Suprapubic skin (tissue), 4 donors: ENCODE measurements at places on chromosomes 2 and 18. TPM values are rescaled to one million over a fixed set of nuclear protein-coding genes. Genes with fewer than 3 reads are reported as not detected.

DNA sequence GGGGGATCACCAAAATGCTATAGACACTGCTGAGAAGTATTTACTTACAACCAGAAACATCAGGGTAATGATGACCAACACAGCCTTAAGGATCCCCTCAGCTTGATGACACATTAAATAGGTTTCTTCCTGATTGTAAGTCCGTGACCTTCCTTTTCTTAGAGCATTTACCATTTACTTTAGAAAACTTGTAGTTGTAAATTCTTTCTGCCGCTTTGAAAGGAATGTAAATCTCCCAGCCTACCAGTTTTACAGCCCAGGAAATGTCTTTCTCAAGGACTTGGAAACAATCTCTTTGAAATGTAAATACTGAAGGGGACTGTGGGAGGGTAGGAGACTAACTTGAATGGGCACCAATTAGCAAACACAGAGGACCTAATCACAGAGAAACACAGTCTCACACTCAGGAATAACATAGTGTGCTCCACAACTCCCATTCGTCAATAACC lies 278.6 kb downstream of the DSC3 start:
- H3K4me1 ChIP-seq, result no peaks in the 10 kb centered on the region
- DNase-seq, result no peak
- H3K36me3 ChIP-seq, result no peaks in the 10 kb centered on the region
- no peaks in the 10 kb centered on the region for H3K27me3 ChIP-seq
- no peak overlapping the region for H3K27ac ChIP-seq

Gene ARHGAP15
- total RNA-seq, result 6.0 TPM

DNA sequence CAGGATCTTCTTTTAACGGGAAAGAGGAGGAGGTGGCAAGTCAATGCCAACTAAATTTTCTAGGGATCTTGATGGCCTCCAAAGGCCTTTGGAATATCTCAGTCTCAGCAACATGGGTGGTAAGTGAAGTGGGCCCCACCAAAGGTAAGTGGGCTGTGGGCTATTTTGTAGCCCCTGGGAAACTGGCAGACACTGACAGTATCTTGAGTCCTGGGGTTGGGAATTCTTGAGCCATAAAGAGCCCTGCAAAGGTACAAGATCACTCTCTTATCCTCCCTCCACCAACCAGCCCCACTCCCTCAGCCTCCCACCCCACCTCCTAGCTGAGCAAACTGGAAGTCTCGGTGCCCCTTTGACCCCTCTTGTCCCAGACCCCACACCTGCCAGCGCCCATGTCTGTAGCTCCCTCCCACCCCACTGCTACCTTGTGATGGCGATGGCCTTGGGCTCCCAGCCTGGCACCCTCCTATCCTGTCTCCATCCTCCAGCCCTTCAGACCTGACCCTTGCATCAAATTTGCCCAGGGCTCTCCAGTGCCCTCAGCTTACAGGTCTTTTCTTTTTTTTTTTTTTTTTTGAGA lies 8.5 kb downstream of the ATP6V1B1 start:
- no peaks in the 10 kb centered on the region for H3K36me3 ChIP-seq
- peaks cover 7% of the 10 kb centered on the region for H3K4me1 ChIP-seq
- H3K27me3 ChIP-seq, result peaks cover 9% of the 10 kb centered on the region
- DNase-seq, result peak; percentile 69
- H3K27ac ChIP-seq, result no peak overlapping the region

Gene FAM110C
- total RNA-seq, result 10.7 TPM

GRCh38 chr18:39414009-39414700 lies 1848.6 kb upstream of the CELF4 start:
- DNase-seq, result no peak
- H3K27me3 ChIP-seq, result no peaks in the 10 kb centered on the region
- H3K27ac ChIP-seq, result no peak overlapping the region
- H3K4me1 ChIP-seq, result no peaks in the 10 kb centered on the region
- H3K4me3 ChIP-seq, result no peak overlapping the region

GRCh38 chr2:174397773-174398172 lies 2.2 kb downstream of the SCRN3 start:
- no peak overlapping the region for H3K27ac ChIP-seq
- H3K27me3 ChIP-seq, result no peaks in the 10 kb centered on the region
- H3K36me3 ChIP-seq, result peaks cover 18% of the 10 kb centered on the region
- H3K4me1 ChIP-seq, result peaks cover 25% of the 10 kb centered on the region

- H3K36me3 ChIP-seq, result no peaks in the 10 kb centered on the region
- H3K4me1 ChIP-seq, result no peaks in the 10 kb centered on the region
- DNase-seq, result no peak
- H3K4me3 ChIP-seq, result no peak overlapping the region
- no peak overlapping the region for H3K27ac ChIP-seq
Measured at GRCh38 chr2:171228826-171229225, 68.1 kb upstream of the TLK1 start.

GRCh38 chr2:230668184-230668938 lies 44.3 kb upstream of the CAB39 start:
- no peak overlapping the region for H3K4me3 ChIP-seq
- no peak overlapping the region for H3K27ac ChIP-seq
- H3K36me3 ChIP-seq, result no peaks in the 10 kb centered on the region
- H3K27me3 ChIP-seq, result no peaks in the 10 kb centered on the region
- no peak for DNase-seq

DNA sequence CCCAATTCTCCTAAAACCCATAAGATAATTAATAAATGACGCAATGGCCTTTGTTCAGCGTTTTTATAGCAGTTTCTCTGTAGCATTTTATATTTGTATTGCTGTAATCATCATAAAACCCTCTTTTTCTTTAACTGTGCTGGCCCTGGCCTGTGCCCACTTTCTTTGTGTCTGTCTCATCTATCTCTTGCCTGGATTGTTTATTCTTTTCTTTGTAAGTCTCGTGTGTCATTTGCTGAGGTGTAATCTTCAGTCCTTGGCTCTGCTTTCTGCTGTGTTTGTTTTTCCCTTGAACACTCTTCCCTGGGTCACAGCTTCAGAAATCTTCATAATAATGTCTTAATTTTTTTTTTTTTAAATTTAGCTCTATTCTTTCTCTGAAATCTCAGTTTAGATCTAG lies 525.8 kb upstream of the LINC00305 start:
- H3K27ac ChIP-seq, result no peak overlapping the region
- DNase-seq, result no peak
- H3K4me1 ChIP-seq, result no peaks in the 10 kb centered on the region

- H3K4me3 ChIP-seq, result peak overlapping the region; percentile 67
- H3K27me3 ChIP-seq, result peaks cover 19% of the 10 kb centered on the region
- no peaks in the 10 kb centered on the region for H3K36me3 ChIP-seq
Measured at GRCh38 chr2:98936353-98937351, 627 bp upstream of the CRACDL start.

Gene RAB6D
- 0.17 TPM for total RNA-seq

DNA sequence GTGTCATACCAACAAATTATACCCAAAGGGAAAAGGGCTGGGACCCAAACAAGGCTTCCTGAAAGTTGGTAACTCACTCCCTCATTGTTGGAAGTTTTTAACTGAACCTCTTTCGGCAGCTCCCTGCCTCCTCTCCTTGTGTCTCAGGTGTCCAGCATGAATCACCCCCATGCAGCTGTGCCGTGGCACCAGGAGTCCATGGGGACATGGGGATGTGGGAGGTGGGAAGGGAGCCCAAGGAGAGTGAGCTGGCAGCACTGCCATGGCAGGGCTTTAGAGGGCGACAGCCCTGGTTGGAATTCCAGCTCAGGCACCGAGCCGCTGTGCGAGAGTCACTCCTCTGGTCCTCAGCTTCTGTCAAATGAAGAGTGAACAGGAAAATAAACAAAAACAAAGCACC lies 12.5 kb upstream of the GYPC start:
- no peaks in the 10 kb centered on the region for H3K4me1 ChIP-seq
- H3K27me3 ChIP-seq, result no peaks in the 10 kb centered on the region
- no peak overlapping the region for H3K4me3 ChIP-seq
- peak; percentile 48 for DNase-seq
- H3K36me3 ChIP-seq, result no peaks in the 10 kb centered on the region

DNA sequence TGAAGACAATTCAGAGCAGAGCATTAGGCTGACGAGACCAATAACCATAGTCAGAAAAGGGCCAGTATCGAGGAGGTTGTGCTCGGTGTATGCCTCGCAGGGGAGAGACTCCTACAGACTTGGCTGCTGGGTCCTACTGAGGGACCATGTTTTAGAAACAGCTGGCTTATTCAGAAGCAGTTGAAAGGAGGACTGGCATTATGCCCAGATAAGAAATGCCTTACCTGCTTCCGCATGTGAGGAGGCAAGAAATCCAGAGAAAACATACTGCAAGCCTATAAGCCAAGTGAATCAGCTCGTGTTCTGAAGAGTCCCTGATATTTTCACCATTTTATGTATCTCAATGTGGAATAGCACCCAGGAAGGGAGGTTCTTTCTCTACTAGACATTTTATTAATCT lies 434.7 kb downstream of the GRB14 start:
- DNase-seq, result no peak
- no peaks in the 10 kb centered on the region for H3K27me3 ChIP-seq
- H3K36me3 ChIP-seq, result no peaks in the 10 kb centered on the region
- H3K27ac ChIP-seq, result no peak overlapping the region
- H3K4me1 ChIP-seq, result no peaks in the 10 kb centered on the region

- H3K27me3 ChIP-seq, result no peaks in the 10 kb centered on the region
- H3K4me3 ChIP-seq, result no peak overlapping the region
Measured at GRCh38 chr2:99450199-99450598, 39.6 kb downstream of the REV1 start.

DNA sequence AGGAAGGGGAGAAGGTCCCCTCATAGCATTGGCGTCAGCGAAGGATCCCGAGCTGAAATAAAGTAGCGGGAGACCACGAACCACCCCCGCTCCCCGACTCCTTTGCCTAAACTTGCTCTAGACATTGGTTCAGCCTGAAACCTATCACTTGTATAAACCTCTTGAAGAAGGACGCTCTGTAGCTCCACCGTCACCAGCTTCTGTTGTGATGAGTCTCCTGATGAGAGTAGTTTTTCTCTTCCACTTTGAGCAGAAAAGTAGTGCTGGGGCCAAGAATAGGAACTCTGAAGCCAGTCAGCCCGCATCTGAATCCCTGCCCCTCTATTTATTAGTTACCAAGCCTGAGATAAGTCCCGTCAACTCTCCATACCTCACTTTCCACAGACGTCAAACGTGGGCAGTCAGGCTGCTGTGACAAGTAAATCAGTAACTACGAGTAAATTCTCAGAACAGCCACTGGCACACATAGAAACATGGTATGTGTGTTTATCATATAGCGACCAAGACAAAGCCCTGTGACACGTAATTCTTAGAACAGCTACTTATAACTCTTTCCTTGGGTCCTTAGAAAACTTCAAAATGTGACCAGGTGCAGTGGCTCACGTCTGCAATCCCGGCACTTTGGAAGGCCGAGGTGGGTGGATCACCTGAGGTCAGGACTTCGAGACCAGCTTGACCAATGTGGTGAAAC lies 61.7 kb downstream of the CD226 start:
- H3K27ac ChIP-seq, result no peak overlapping the region

DNA sequence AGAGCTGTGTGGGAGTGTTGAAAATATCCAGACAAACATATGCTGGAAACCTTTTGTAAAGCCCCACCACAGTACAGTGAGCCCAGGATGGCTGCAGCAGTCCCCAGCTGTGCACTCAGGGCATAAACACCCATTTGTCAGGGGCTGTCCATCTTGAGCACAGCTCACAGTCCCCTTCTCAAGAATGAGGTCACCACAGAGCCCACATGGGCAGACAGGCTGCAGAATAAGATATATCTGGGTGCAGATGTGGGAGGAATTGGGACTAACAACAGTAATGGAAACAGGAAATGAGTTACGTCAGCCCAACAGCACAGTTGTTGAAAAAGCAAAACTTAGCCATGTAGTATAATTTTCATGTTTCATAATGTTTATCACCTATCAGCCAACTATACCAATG lies 219.6 kb downstream of the ETAA1 start:
- DNase-seq, result no peak
- no peaks in the 10 kb centered on the region for H3K4me1 ChIP-seq
- H3K36me3 ChIP-seq, result no peaks in the 10 kb centered on the region

Gene KRTCAP3
- total RNA-seq, result 31.0 TPM

GRCh38 chr2:85917887-85918795 lies 29.4 kb upstream of the ST3GAL5 start:
- DNase-seq, result no peak
- H3K27ac ChIP-seq, result no peak overlapping the region
- no peak overlapping the region for H3K4me3 ChIP-seq
- no peaks in the 10 kb centered on the region for H3K27me3 ChIP-seq

- H3K27me3 ChIP-seq, result peaks cover 33% of the 10 kb centered on the region
- no peaks in the 10 kb centered on the region for H3K36me3 ChIP-seq
- H3K4me1 ChIP-seq, result peaks cover 8% of the 10 kb centered on the region
- peak; percentile 55 for DNase-seq
- H3K4me3 ChIP-seq, result no peak overlapping the region
- no peak overlapping the region for H3K27ac ChIP-seq
Measured at GRCh38 chr2:70962211-70962884, 16.1 kb upstream of the ANKRD53 start.

Gene GCG
- total RNA-seq, result not detected
